ENCODE measurements at places on chromosomes 16 and 17.

GRCh38 chr17:67111327-67111726 is 67.0 kb downstream of the CACNG1 start:
- no peak for DNase-seq

- DNase-seq = peak; percentile 88
These were observed at the start of gene HIRIP3 for GRCh38 chr16:29995324-29995910. TSS of gene HIRIP3 (minus strand) at chr16:29995617. CDS start at chr16:29995605, 12 bp downstream.

GRCh38 chr16:83744441-83744981 is 63.3 kb upstream of the HSBP1 start:
- peak; percentile 24 for DNase-seq

DNA sequence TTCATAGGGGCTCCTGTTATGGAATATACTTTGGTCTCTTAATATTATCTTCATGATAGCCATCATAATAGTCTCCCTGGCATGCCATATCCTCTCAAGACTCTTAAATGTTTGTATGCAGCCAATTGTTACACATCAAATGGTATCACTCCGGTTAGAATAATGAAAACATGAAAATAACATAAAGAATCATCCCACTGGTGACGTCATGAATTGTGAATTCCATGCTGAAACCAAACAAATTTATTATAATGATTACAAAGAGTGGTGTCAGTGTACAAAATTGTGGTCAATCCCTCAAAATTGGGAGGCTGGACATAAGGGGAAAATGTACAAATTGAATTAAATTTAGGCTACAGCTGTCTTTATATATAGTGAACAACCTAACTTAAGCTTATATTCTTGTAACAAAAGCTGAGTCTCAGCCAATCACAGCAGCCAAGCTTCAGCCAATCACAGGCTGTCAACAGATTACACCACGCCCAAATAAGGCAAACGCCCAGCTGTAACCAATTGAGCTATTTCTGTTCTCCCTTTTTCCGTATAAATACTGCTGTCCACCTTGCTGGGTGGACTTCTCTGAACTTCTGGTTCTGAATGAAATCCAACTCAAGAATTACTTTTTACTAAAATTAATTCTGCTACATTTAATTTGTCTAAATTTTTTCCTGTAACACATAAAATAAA is 156.1 kb downstream of the CHD9NB start:
- no peak for DNase-seq

DNA sequence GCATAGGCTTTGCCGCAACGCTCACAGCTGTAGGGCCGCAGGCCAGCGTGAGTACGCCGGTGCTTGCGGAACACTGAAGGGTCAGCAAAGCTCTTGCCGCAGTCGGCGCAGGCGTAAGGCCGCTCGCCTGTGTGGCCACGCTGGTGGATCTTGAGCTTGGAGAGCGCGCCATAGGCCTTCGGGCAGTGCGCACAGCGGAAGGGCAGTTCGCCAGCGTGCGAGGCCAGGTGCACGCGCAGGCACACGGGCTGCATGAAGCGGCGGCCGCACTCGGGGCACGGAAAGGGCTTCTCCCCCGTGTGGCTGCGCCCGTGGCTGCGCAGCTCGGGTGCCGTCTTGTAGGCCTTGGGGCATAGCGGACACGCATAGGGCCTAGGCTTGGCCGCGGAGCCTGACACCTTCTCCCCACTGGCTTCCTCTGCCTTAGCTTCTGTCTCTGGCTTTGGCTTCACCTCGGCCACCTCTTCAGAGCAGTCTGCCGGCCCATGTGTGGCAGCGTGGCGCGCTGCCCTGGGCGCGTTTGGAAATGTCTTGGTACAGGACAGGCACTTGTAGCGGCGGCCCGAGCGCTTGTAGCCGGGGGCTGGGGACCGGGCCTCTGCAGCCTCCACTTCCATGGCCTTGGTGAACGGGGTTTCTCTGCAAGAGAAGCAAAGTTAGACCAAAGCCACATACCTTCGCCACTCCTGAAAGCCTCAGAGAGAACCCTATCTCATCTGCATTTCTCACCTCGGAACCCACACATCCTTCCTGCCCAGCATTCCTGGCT is 10.0 kb downstream of the ZNF668 start:
- DNase-seq = no peak

GRCh38 chr16:50731130-50731988 is 10.5 kb upstream of the CYLD start:
- DNase-seq = no peak

DNA sequence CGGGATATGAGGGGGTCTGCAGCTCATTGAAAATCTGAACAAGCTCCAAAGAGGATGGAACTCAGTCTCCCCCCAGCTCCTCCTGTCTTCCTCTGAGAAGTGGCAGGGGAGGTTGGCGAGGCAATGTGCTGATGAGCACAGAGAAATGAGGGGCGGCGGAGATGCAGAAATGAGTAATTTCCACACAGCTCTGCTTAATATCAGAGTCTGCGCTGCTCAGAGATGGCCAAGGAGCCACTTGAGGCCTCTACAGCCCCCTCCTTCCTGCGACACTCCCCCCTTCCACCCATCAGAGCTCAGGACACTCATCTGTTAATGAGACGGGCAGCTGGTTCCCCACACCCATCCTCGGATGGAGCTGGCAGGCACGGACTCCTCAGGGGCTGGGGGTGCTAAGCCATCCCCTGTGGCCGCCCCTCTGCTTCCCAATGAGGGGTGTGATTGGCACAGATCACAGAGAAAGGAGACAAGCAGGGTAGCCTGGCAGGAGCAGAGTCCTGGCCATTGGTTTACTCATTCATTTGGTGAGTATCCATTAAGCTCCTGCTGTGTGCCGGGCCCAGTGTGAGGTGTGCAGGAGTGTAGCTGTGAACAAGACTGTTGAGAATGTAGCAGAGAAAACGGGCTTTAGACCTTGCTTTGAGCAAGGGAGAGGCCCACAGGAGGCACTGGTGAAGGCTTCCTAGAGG is 12.7 kb upstream of the CRHR1 start:
- DNase-seq = no peak

GRCh38 chr17:29764748-29765147 is 142.0 kb upstream of the CORO6 start:
- no peak for DNase-seq
